Peyer's patch (tissue), 4 donors: ENCODE measurements at places on chromosomes 2 and 18. TPM values are rescaled to one million over a fixed set of nuclear protein-coding genes. Genes with fewer than 3 reads are reported as not detected.

DNA sequence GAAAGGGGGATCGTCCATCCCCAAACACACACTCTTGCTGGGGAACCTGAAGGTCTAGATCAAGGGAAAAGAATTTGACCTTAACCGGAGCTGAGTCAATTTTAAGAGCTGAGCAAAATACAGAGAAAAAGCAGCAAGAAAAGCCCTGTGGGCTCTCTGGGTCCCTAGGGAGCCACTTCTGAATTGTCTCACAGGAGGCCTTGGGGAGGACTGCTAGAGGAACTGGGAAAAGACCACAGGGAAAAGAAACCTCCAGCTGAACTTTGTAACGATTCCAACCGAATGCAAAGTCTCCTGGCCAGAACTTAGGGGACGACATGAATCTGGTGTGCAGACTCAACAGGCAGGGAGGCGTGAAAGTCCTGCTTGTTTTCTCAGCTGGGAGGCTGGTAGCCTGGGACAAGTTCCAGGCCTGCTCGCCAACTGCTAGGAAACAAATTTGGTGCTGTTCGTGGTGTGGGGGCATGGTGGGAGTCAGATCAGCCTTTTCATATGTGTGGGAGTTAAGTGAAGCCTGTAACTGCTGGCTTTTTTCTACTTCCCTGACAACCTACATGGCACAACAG lies 644.6 kb upstream of the CNTNAP5 start:
- DNase-seq: no peak

Gene SNED1
- 6.8 TPM for total RNA-seq

- DNase-seq: no peak
These were observed 876 bp downstream of the CNTNAP5 start for GRCh38 chr2:124025891-124026434.

- DNase-seq: no peak
These were observed 398 bp downstream of the CRYBA2 start for GRCh38 chr2:218992703-218993344.

DNA sequence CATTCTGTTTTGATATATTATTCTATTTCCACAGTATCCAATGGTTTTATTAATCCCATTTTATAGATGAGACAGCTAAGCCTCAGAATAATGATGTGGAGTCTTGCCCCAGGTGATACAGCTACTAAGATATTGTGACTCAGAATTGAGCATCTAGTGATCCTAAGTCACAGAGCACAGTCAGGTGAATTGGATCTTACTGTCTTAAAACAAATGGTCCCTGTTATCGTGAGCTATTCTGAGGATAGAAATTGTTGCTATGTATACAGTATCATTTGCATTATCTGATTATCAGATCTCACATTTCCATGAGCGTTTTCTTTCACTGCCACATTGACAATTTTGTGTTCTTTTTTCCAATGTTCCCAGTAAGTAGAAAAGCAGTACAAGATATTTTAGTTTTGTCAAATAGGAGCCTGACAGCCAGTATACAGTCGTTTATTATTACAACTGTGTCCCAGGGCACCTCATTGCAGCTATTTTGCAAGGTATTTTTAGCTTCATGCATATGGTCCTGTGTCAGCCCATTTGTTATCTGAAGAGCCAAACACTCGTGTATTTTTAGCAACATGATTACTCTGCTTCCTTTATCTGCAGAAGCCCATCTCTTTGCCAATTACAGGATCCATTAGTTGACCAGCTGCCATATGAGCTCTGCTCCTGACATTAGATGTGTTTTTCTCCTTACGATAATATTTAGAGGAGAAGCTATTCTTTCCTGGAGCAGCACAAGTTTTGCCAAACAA lies 25.1 kb upstream of the SGPP2 start:
- no peak for DNase-seq

Gene NR4A2
- 5.0 TPM for total RNA-seq

DNA sequence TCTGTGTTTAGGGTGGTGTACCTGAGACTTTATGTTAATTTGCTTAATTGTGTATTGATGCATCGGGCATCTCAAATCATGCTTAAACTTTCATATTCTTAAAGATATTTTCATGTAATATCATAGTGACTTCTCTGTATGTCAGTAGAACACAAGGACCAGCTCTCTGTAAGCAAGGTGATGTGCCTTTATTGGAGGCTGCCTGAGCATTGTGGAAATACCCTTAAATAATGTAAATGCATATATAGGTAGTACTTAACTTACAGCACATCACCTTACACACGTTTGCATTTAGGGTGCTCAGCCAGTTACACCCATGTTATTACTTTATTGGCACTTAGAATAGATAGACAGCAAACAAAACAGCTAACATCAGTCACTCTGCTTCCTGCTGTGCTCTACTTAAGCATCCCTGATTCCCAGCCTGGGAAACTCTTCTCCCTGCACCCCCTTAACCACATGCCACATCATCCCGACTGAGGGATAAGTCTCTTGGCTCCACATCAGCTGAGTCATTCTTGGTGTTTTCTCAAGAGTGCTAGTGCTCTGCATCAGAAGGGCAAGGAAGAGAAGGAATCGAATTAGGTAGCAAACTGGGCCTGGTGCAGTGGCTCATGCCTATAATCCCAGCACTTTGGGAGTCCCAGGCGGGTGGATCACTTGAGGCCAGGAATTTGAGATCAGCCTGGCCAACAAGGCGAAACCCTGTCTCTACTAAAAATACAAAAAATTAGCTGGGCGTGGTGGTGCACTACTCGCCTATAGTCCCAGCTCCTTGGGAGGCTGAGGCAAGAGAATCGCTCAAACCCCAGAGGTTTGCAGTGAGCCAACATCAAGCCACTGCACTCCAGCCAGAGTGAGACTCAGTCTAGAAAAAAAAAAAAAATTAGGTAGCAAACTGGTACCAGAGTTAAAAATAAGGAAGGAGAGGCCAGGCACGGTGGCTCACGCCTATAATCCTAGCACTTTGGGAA lies 108.7 kb downstream of the MAP3K20 start:
- no peak for DNase-seq

Gene ALK
- total RNA-seq: 1.3 TPM

- no peak for DNase-seq
These were observed 69.9 kb downstream of the KCNH7 start for GRCh38 chr2:162768656-162769055.

DNA sequence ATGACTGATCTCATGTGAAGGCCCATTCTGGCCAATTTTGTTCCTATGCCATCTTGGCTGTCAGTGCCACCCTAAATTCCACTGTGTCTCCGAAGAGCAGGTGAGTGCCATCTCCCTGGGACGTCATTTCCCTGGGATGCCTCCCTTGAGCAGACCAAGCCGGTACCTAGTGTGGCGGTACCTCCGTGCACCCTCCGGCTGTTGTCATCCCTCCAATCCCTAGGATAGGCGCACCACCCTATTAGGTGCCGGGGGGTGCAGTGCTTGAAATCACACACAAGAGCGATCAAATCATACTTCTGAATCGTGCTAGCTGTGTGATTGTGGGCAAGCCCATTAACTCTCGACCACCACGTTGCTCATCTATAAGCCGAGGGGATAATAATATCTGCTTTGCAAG lies 81.8 kb upstream of the GLI2 start:
- DNase-seq: no peak

- no peak for DNase-seq
These were observed 863.4 kb upstream of the SOX11 start for GRCh38 chr2:4828682-4829374.
